ENCODE measurements at places on chromosomes 16 and 17.

- DNase-seq = no peak
Measured at GRCh38 chr16:65176603-65177002, 54.7 kb upstream of the CDH11 start.

GRCh38 chr17:31926100-31926729 is 10.6 kb upstream of the SUZ12 start:
- no peak for DNase-seq

DNA sequence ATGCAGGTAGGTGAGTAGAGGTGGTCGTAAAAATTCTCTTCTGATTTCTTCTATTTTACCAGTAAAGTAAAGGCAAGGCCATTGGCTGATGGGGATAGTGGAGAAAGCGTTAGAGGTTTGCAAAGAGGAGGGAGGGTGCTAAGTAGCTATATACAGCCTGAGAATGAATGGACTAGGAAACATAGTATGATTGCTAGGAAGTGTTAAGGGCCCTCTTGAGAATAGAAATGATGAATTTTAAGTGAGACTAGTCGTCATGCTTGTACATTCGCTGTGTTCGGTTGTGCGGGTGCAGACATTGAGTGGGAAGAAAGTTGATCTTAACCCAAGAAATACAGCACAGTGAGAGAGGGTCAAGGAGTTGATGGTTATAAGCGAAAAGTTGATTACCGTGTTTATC is 7.2 kb upstream of the HS3ST2 start:
- no peak for DNase-seq

DNA sequence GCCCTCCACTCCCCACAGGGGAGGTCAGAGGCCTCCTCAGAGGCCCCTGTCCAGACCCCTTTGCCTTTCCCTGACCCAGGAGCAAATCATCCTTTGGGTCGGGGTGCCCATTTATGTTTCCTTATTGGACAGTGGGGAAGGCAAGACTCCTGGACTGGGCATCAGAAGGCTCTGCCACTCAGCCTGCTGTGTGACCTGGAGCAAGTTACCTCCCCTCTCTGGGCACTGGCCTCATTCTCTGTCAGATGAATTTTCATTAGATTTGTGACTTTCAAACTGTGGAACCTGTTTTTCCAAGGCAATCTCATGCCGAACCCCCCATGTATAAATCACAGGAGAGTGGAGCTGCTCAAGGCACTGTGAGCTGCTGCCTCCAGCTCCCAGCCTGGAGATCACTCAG is 47.0 kb upstream of the TOB1 start:
- no peak for DNase-seq

GRCh38 chr17:40812639-40813038 is 9.8 kb downstream of the KRT10 start:
- no peak for DNase-seq

- peak; percentile 96 for DNase-seq
Measured at GRCh38 chr17:17467016-17467415, 9.8 kb upstream of the MED9 start.

- DNase-seq = no peak
Measured at GRCh38 chr16:23420011-23420410, 33.0 kb downstream of the COG7 start.

DNA sequence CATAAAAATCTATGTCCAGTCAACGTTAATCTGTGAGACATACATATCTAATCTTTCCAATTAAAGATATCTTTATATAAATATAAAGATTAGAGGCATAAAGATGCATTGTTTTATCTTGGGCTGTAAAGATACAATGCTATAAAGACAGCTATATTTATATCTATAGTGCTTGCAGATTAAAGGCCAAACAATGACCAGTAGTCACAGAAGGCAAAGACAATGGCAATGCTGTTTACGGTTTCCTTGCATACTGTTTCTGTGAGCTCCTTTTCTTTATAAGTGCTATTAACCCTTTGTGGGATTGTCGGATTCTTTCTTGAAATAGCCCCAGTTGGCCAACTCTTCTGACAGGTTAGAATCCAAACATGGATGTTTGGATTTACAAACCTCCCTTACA is 85.5 kb upstream of the SALL1 start:
- no peak for DNase-seq

GRCh38 chr16:53611179-53611696 is 92.4 kb downstream of the RPGRIP1L start:
- peak; percentile 43 for DNase-seq

GRCh38 chr16:88395669-88396584 is 13.2 kb downstream of the ZNF469 start:
- peak; percentile 14 for DNase-seq

DNA sequence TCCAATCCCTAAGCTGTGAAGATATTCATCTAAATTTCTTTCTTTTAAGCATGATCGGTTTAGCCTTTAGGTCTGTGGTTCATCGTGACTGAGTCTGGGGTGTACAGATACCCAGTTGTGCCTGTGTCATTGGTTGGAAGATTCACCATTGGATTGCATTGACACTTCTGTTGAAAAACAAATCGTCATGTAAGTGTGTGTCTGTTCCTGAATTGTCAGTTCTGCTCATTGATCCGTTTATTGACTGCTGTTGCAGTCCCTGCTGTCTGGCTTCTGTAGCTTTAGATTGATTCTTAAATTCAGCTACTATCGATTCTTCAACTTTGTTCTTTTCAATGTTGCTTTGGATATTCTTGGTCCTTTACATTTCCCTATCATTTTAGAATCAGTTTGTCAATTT is 21.0 kb upstream of the ZNF469 start:
- no peak for DNase-seq

DNA sequence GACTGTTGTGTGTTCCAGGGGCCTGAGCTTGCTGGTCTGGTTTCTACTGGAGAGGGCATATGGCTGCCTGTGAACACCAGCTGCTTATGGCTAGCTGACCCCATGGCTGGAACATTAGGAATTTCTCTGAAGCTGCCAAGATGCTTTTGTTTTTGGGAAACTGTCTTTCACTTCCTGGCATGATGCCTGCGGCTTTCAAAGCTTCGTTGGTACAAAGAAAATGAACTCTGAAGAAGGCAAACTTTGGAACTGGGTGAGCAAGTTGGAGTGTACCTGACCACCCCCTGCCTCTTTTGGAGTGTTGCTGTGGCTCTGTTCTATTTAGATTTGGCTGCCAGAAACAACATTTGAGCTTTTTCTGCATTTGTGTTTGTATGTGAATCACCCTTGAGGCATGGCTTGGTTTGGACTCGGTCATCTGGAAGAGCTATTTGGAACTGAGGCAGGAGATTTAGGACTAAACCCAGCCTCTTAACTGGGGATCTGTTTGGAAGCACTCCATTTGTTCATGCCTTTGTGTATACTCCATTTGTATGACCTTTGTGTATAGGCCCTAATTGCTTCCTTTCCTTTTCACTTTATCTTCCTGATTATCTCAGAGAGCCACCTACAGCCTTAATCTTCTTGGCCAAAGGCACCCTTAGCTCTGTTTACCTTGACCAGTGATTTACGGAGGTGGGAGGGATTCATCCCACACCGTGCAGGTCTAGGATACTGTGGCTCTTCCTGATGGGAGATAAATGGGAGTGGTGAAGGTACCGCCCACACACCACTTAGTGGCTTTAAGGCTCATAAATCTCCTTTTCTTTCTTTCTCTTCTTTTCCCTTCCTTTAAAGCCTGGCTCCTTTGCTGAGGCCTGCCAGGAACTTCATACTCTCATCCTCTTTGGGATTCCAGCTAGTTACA is 7.3 kb upstream of the CPHXL start:
- no peak for DNase-seq

DNA sequence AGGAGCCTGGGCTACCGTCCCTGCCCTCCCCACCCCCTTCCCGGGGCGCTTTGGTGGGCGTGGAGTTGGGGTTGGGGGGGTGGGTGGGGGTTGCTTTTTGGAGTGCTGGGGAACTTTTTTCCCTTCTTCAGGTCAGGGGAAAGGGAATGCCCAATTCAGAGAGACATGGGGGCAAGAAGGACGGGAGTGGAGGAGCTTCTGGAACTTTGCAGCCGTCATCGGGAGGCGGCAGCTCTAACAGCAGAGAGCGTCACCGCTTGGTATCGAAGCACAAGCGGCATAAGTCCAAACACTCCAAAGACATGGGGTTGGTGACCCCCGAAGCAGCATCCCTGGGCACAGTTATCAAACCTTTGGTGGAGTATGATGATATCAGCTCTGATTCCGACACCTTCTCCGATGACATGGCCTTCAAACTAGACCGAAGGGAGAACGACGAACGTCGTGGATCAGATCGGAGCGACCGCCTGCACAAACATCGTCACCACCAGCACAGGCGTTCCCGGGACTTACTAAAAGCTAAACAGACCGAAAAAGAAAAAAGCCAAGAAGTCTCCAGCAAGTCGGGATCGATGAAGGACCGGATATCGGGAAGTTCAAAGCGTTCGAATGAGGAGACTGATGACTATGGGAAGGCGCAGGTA is 762 bp downstream of the CDK12 start:
- DNase-seq = peak; percentile 48

DNA sequence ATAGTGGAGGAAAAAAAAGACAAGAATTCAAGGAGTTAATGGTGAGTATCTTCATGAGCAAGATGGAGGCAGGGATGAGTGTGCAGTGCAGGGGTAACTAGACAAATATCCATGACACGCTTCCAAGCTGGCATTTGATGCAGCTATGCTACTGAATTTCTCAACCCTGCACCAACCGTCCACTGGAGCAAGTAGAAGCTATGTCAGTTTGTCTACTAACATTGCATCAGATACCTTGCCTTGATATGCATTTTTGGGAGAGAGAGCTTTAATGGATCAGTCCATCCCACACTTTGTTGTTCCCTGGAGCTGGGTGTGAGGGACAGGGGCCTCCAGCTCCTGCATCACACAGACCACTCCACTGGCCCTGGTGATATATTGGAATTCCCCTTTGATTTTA is 16.4 kb downstream of the CCL11 start:
- DNase-seq = no peak

DNA sequence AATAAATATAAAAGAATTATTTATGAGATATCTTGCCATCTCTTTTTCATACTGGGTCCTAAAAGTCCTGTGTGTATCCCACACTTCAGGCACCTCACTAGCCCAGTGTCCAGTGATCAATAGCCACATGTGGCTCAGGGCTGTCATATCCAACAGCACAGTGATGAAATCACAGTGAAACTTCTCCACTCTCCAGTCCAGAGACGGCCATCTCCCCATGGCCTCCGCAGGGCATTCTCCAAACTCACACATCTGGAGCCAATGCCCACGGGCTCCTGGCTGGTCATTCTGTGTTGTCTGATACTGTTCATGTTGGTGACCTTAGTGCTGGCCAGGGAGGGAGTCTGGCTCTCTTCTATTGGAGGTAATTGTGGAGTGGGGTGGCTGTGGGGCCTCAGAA is 125.2 kb upstream of the SDK2 start:
- no peak for DNase-seq

DNA sequence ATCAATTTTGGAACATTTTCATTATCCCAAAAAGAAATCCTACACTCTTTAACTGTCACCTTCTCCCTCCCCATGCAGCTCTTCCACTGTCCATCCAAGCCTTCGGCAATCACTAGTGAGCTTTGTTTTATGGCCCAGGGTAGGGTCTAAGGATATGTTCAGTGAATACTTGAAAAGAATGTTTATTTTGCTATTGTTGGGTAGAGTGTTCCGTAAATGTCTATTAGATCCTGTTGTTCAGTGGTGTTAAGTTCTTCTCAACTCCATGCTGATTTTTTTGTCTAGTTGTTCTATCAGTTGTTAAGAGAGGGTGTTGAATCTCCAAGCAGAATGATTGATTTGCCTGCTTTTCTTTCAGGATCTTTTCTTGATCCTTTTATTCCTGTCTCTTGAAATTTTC is 29.9 kb downstream of the SPECC1 start:
- DNase-seq = no peak

GRCh38 chr17:8162233-8162996 is at the start of gene VAMP2:
Gene VAMP2 (minus strand): TSS chr17:8162948. CDS start chr17:8162879, 69 bp downstream.
- DNase-seq = peak; percentile 33

- no peak for DNase-seq
Measured at GRCh38 chr17:33015716-33016346, 24.2 kb downstream of the SPACA3 start.

DNA sequence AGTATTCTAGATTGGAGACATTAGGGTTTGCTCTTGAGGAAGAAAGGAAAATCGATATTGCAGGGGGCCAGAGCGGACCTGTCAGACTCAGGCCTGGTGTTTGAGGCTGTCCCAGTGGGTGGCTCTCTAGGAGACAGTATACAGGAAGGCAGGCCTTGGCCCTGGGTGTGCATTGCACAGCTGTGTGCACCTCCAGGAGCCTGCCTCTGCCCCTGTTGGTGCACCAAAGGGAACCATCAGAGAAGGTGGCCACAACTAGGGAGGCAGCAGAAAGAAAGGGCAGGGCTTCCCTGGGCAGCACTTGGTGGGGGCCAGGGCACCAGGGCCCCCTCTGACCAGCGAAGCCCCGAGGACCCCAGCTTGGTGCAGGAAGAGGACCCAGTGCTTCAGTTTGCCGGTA is 188.0 kb downstream of the NTN1 start:
- no peak for DNase-seq

- no peak for DNase-seq
Measured at GRCh38 chr16:57842601-57843000, 40.3 kb upstream of the KIFC3 start.

GRCh38 chr17:80938556-80938955 is 53.1 kb upstream of the CHMP6 start:
- DNase-seq = no peak

- no peak for DNase-seq
Measured at GRCh38 chr17:62641951-62642350, 14.5 kb downstream of the MRC2 start.

GRCh38 chr17:74780443-74781238 is 4.5 kb upstream of the NAT9 start:
- DNase-seq = peak; percentile 81

DNA sequence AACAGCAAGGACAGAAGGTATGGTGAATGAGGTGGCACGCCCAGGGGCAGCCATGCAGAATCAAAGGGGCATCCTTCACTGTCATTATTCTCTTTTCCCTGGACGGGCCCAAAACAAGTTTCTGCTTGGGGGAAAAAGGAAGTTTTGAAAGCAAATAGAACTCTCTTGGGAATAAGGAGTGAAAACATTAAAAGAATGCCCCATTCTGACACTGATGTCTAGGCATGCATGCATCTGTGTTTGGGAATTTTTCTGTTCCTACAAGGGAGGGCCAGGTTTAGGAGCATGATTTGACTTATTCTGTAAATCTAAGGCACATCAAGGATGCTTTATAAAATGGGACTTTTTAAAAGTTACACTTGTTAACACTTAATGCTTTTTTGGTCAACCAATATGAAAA is 34.3 kb upstream of the SLC12A3 start:
- DNase-seq = no peak

GRCh38 chr16:69123910-69124309 is 8.5 kb downstream of the CHTF8 start:
- peak; percentile 51 for DNase-seq

DNA sequence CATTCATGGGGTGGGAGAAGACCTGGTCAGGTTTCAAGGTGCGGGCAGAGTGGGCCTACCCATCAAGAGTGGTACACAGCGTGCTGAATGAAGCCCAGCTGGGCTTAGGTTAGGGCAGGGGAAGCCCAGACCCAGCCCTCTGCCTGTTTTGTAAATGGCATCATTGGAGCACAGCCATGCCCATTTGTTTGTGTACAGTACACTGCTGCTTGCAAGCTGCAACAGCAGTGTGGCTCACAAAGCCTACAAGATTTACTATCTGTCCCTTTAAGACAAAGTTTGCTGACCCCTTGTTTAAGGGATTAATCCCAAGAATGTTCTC is 230.1 kb upstream of the TNRC6C start:
- DNase-seq = peak; percentile 70
